B cell (primary cell): ENCODE measurements at places on chromosomes 7 and 10.
A peak's percentile ranks its signal among the peaks of the same experiment; 100 is the strongest.

- no peak for DNase-seq
Observed at GRCh38 chr10:77236700-77237099, 400.9 kb downstream of the KCNMA1 start.

GRCh38 chr10:92131275-92131820 lies 159.5 kb downstream of the CPEB3 start:
- no peak for DNase-seq

- no peak for DNase-seq
Observed at GRCh38 chr10:73964743-73965142, 33.2 kb upstream of the VCL start.

DNA sequence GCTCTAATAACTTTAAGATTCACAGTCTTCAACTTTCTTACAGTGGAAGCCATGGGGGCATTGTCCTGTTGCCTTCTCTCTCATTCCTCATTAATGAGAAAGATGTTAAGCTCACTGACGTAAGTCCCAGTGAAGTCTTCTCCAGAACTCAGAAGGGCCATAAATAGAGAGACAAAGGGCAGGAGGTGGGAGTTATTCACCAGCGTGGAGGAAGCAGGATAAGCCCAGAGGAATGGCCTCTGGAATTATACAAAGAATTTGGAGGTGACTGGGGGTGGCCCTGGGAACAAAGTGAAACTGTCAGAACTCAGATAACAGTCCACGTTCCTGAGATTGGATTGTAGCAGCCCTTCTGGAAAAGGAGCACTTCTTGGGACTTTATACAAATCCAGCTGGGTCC lies 52.4 kb downstream of the SORBS1 start:
- no peak for DNase-seq

DNA sequence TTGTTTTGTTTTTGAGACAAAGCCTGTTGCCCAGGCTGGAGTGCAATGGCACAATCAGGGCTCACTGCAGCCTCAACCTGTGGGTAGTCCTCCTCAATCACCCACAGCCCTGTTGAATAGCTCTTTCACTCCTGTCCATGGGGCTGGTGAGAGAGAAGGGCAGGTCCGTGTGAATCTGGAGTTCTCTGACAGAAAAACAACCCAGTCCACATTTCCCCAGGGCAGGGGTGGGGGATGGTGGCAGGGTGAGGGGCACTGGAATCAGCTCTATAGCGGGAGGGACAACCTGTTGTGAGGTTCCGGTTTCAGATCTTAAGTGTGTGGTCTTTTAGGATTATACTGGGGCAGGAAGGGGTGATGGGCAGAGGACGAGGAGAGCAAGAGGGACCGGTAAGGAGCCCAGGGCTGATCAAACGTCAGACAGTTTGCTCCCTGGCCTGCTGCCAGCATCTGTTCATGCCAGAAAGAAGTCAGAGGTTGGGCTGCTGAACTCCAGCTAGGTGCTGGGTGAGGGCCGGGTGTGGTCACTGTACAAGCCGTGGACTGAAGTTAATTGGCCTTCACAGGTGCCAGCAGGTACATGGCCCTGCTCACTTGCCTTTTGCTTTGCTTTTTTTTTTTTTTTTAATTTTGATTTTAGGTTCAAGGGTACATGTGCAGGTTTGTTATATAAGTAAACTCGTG lies 33.2 kb upstream of the MKRN1 start:
- no peak for DNase-seq

GRCh38 chr10:132551093-132551807 lies 13.7 kb downstream of the INPP5A start:
- peak; percentile 80 for DNase-seq

DNA sequence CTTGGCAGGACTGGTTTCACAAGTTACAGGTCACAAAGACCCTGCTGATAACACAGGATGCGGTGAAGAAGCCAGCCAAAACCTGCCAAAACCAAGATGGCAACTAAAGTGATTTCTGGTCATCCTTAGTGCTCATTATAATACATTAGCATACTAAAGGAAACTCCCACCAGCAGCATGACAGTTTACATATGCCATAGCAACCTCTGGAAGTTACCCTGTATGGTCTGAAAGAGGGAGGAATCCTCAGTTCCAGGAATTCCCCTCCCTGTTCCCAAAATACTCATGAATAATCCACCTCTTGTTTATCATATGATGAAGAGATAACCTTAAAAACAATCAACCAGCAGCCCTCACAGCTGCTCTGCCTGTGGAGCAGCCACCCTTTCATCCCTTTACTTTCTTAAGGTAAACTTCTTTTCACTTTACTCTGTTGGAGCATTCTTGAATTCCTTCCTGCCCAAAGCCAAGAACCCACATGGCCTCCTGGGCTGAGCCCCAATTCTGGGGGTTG lies 21.9 kb downstream of the DPY19L1 start:
- no peak for DNase-seq

DNA sequence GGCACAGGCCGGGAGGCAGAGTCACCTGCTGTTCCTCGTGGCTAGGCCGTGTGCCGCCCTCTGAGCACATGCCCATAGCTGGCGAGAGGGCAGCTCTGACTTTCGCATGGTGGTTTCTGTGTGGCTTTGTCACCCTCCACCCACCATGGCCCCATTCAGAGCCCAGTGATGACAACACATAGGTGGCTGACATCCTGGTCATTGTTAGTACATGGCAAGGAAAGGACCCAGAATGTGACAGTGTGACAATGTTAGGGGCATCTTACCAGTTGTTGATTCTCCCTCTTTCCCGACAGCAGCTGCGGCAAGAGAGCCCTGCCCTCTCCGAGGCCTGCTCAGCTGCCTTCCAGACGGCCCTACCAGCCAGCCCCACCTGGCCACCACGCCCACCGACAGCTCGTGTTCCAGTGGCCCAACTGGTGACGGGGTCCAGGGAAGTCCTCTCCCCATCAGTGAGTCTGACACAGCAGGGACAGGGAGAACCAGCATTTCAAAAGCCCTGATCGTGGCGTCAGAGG lies 52.2 kb downstream of the ZNF467 start:
- no peak for DNase-seq

DNA sequence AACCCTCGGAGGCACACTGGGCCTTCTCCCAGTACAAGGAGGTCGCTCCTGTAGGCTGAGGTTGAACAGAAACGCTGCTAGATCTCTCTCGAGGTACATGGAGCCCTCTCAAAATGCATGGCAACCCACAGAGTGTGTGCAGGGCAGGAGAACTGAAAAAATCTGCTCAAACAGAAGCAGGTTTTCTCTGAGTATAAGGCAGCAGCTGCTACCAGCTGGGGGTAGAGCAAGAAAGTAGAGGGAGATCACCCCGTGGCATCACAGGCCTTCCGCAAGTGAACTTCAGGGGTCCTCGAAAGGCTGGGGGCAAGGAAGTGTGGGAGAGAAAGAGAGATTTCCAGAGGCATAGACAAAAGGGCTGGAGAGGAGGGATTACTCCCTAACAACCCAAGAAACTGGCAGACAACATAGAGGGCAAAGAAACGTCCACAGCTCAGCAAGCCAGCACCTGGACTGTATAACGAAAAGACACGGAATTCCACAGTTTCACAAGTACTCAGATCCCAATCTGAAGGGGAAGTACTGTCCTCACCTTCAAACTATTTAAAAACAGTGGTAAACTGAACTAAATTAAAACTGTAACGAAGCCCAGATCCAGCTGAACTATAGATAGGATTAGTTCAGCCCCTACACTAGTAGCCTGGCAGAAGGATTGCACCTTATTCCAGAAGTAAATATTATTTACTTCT lies 299.2 kb downstream of the IPMK start:
- no peak for DNase-seq

DNA sequence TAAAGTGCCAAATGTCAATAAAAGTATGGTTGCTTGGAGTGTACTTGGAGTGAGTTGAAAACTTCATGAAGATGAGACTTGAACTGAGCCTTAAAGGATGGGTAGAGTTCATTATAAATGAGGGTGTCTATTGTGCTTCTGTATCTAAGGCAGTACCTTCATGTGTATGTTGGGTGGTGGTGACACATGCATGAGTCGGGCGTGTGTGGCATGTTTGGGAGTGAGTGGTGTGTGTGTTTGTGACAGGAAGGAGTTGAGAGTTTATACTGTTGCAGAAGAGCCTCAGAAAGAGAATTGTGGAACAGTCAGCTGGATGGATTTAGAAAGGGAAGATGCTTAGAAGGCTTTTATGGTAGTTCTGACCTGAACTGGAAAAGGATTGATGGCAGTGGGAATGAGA lies 6.0 kb upstream of the ZRANB1 start:
- DNase-seq, result no peak

DNA sequence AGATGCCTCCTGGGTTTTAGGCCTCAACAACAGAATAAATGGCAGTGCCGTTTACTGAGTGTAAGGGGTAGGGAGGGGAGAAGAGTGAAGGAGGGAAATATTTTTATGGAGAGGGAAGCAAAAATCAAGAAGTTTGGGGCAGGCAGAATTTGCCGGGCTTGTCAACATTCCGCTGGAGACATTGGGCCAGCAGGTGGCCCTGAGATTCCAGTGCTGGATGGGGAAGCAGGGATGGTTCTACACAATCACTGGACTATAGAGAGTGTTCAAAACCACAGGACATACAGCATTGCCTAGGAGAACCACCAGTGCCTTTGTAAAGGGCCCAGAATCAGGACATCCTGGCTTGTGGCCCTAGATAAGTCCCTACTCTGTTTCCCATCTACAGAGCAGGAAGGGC lies 598.6 kb upstream of the MGMT start:
- DNase-seq, result no peak

DNA sequence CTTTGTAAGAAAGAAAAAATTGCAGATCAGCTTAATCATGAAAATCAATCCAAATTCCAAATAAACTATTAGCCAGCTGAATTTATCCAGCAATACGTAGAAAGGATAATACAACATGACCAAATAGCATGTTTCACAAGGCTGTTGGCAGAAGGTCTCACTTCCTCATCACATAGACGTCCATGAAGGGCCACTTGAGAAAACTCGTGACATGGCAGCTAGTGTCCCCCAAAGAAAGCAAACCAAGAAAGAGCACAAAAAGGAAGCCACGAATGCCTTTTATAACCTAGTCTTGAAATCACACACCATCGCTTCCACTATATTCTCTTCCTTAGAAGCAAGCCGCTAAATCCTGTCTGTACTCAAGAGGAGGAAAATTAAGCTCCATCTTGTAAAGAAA lies 105.6 kb upstream of the NRBF2 start:
- no peak for DNase-seq

GRCh38 chr7:20240080-20240926 lies 23.1 kb upstream of the MACC1 start:
- no peak for DNase-seq

DNA sequence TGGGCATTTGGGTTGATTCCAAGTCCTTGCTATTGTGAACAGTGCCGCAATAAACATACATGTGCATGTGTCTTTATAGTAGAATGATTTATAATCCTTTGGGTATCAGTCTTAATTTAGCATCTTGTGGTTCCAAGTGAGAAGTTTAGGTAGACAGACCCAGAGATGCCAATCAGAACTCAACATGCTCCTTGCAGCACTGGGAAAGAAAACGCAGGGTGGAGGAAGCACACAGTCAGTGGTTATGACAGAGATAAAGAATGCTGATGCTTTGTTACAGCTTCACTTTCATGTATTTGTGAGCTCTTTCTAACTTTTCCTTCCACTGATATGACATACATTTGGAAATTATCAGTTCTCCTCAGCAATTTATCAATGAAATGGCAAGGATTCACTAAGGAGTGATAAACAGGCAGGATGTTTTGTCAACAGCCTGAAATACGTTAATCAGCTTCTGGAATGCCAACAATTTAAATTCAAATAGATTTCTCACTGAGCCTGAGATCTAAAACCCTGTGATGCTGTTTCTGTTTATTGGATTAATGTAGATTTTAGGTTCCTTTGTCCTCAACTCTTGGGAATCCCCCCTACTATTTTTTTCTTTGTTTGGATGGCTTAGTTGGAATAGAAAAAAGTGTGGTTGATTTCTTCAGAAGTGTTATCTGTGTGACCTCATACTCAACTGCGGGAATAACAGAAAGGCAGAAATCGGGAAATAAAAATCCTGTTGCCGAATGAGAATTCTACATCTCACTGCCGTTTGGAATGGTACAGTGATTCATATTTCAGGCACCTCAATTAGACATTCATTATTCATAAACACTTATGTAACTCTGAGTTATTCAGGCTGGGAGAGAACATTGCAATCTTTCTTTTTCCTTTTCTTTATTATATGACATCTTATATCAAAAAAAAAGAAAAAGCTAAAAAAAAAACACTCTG lies 675.0 kb downstream of the CNTNAP2 start:
- DNase-seq, result no peak

- DNase-seq, result peak; percentile 95
Observed at GRCh38 chr10:95295031-95295755, 4.4 kb upstream of the PDLIM1 start.

DNA sequence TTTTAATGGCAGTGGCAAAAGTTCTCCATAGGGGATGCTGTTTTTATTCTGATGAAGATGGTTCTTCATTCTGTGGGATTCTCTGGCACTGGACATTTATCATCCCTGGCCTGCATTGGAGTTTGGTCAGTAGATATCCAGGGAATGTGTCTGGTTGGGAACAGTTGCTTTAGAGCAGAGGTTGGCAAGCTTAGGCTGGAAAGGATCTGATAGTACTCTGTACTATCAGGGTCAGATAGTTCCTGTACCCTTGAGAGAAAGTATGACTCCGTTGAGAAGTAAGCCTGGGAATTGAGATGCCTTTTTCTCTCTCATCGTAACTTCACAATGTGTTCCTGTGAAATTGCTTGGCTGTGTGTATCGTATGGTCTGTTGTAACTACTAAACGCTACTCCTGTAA lies 244.1 kb downstream of the POLR1F start:
- no peak for DNase-seq

- DNase-seq, result no peak
Observed at GRCh38 chr7:24739306-24739705, 18.0 kb downstream of the GSDME start.

- DNase-seq, result no peak
Observed at GRCh38 chr7:39005036-39005435, 27.3 kb downstream of the POU6F2 start.

DNA sequence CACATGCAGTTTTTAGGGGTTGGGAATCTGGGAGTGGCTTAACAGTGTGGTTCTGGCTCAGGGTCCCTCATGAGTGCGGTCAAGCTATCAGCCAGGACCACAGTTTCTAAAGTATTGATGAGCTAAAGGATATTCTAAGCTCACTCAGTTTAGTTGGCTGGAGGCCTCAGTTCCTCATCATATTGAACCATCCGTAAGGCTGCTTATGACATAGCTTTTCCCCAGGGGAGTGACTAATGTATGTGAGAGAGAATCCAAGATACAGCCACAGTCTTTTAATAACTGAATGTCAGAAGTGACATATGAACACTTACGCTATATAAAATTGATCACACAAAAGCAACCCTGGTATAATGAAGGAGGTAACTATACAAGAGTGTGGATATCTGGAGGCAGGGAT lies 245.3 kb downstream of the POLR1F start:
- DNase-seq, result no peak

- no peak for DNase-seq
Observed at GRCh38 chr7:91533996-91534395, 269.8 kb downstream of the FZD1 start.

GRCh38 chr10:7626283-7626682 lies 40.5 kb downstream of the ITIH5 start:
- DNase-seq, result no peak

DNA sequence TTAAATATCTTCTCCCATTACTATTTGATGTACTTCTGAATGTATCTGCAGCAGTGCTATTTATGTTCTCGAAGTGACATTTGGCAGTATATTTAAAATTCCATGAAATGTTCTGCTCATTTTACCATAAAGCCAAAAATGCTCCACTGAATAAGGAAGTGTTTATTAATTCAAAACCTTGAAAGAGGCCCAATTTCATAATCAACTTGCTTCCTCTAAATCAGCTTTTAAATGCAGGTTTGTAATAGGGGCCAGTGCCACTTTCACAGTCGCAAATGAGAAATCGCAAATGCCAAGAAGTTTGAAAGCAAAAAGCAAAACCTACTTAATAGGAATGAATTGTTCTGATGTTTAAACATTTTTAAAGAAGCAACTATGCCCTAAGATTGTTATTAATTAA lies 11.4 kb downstream of the NHLRC2 start:
- no peak for DNase-seq
